ENCODE measurements at places on chromosomes 4 and X.

DNA sequence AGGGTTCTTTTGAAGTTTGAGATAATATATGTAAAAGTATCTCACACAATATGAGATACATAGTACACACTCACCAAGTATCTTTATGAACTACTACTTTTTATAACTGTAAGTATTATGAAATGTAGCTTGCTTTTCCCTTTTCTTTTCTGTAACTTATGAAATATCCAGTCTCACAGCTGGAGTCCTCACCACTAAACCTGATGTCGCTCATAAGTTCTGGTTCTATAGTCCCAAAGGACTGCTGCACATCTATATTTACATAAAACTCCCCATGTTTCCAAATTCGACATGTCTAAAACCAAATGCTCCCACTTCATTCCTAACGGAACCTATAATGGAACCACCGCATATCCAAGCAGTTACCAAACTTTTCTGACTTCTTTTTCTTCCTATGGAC lies 186.5 kb upstream of the SLC7A11 start:
- DNase-seq, result no peak

GRCh38 chr4:122483481-122483880 lies 27.0 kb upstream of the IL2 start:
- DNase-seq, result no peak

- DNase-seq, result no peak
Measured at GRCh38 chr4:45442466-45442865, 681.4 kb downstream of the GABRG1 start.

- DNase-seq, result no peak
Measured at GRCh38 chr4:53676402-53676871, 85.2 kb upstream of the LNX1 start.

DNA sequence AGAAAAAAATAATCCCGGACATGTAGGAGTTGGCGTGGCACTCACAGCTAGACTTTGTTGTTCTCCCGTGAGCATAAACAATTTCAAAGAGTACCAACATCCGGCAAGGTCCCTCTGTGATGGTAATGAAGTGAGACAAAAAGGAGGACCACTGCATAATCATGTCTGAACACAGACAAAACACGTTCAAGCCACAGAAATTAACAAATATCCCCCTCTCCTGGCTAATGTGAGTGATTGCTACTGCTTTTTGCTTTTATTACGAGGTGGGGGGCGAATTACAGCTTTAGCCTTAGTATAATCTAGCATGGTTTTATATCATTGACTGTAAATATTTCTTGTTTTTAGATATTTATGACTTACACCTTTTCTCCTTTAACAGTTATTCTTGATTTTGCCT lies 118.5 kb downstream of the PLS3 start:
- no peak for DNase-seq

DNA sequence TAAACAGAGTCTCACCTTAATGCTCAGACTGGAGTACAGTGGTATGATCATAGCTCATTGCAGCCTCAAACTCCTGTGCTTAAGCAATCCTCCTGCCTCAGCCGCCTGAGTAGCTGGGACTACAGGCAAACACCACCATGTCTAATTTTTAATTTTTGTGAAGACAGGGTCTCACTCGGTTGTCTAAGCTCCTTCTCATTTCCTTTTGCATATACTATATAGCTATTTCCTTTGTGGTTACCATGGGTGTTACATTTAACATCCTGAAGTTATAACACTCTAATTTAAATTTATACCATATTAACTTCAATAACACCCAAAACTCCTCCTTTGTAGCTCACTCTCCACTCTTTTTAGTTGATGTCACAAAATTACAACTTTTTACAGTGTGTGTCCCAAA lies 114.3 kb downstream of the DCK start:
- DNase-seq, result no peak

DNA sequence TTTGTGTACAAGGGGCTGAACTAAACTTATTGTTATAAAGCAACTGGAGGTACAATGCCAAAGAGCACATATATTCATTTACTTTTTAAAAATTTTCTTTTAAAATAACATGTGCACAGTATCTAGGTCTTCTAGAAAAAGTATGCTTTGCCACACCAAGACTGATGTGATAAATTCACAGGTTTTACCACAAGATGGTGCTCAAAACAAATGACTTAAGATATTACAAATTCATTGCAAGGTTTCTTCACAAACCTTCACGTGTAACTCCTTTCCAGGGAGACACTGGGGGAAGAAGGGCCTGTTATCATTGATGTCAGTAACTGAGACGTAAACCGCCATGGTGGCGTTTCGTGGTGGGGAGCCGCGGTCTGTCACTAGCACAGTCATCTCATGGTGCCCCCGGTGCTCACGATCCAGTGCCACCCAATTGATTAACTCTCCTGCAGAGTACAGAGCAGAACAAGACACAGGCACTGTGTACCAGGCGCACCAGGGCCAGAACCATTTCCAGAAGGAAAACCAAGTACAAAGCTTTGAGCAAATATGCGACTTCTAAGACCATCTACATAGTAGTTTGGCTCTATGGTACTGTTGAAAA lies 162.2 kb downstream of the DCHS2 start:
- no peak for DNase-seq

DNA sequence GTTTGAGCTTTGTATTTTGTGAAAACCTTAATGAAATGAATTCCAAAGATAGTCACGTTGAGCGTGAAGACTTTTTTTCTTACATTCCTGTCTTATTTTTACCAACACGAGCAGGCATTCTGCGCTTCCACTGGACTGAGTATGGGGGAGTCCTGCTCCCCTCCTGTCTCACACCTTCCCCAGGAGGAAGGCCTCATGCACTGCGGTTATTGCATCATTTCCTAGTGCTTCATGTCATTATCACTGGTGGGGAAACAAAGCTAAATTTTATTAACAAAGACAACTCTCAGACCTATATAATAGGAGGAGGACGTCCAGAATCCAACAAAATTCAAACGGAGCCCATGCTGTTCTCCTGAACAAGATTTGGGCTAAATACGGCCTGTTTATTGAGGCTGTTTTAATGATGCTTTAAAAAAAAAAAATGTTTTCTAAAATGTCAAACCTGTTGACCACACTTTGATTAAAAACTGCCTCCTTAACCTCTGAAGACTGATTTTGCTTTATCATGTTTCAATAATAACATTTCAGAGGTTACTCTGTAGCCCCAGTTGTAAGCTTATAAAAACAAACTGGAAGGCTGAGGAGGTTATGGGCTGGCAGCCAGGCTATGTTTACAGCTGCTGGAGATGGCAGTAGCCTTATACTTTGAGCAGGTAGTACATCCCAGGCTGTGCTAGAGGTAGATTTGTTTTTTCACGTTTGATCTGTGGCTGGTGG lies 118.0 kb downstream of the SOWAHB start:
- DNase-seq, result no peak

GRCh38 chrX:122771933-122772332 lies 412.1 kb upstream of the GRIA3 start:
- no peak for DNase-seq

DNA sequence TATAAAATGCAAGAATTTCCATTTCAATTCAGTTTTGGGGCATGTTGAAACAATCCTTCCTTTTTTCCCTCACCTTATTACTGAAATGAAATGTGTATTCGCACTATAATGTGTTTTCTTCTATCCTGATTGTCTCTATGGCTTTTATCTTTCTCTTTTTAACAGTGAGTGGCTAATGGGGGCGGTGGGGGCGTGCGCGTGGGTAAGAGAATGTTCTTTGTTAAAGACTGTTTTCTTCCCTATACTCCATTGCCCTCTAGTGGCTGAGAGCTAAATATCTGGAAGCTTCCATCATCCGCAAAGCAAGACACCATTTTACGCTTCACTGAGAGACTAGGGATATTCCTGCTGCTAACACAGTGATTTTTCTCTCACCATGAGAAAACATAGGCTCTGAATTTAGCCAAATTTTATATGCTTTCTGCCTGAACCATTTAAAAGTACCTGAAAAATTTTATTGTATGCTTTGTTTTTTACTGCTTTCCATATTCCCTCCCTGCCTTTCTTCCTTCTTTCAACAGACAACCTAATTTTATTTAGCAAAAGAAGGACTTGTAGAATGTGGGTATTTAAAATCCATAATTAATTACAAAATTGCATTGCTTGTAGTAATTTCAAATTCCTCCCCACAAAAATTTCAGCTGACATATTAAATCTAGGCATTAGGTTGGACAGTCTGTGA lies 194.0 kb downstream of the GASK1B start:
- no peak for DNase-seq

DNA sequence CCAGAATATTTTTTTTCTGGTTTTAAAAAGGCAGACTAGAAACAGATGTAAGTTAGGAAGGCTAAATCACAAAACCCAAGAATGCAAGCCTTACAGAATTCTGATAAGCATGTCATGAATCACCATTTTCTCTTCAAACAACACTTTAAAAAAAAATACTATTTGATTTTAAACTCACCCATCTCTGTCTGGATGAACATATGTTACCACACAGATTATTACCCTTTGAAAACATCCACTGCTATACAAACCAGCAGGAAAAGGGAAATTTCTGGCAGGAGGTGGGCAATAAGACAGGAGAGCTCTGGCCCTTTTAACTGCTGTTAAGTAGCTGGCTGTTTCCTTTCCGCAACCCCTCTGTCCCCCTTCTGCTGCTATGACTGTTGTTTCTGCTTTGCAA lies 317.7 kb upstream of the NOCT start:
- DNase-seq, result no peak

DNA sequence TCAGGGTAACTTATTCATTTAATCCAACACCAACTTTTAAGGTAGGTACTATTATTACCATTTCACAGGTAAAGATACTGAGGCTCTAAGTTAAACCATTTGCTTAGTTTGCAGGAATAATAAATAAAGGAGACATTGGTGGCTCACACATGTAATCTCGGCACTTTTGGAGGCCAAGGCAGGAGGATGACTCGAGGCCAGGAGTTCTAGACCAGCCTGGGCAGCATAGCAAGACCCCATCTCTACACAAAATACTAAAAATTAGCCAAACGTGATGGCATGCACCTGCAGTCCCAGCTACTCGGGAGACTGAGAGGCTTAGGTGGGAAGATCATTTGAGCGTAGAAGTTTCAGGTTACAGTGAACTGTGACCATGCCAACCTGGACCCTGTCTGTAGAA lies 37.7 kb downstream of the SULT1E1 start:
- DNase-seq, result no peak

All from cortex of kidney (tissue), 1 donor.